ENCODE measurements at places on chromosomes 6 and 20. TPM values are rescaled to one million over a fixed set of nuclear protein-coding genes. Genes with fewer than 3 reads are reported as not detected.

GRCh38 chr6:107667790-107668189 is 156.3 kb downstream of the SCML4 start:
- DNase-seq: no peak

The IL20RA gene
- 10.1 TPM for total RNA-seq

DNA sequence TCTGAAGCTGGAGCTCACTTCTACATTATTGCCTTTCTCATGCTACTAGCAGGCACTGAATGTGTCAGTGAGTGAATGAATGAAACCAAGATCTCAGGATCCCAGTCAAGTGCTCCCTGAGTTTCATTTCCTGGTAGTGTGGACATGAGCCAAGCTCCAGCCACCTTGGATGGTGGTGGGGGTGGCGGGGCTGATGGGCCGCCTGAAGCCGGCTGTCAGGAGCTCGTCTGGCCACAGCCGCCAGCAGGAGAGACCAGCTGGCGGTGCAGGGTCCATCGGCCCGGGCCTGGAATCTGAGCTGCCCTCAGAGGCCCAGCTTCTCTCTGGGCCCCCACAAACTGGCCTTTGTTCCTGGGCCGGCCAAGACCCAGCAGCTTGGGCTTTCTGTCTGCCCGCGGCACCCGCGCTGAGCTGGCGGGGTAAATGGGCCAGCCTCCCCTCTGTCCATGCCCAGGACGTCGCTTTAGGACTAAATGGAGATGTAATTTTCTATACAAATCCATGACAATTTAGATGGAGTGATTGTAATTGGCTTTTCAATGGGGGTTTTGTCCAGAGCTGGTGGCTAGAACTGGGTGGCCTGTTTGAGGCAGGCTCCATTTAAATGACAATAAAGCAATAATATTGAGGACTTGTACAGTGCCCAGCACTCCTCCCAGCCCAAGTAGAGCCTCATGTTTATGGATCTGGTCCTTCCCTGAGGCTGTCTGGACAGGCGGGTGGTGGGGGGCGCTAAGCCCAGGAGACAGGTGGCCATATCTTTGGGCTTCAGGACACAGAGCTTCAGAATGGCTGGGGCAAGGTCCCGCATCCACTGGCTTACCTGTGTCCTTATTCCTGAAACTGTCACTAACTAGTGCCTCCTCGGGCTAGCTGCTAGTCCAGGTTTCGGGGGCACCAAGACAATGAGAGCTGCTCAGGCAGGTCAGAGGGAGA is 43.5 kb downstream of the NOL4L start:
- no peak for DNase-seq

- DNase-seq: no peak
Measured at GRCh38 chr20:20719411-20719810, 7.0 kb upstream of the RALGAPA2 start.

The B3GALT4 gene
- total RNA-seq: 7.5 TPM

- peak; percentile 46 for DNase-seq
Measured at GRCh38 chr20:62010551-62011402, 54.9 kb downstream of the TAF4 start.

DNA sequence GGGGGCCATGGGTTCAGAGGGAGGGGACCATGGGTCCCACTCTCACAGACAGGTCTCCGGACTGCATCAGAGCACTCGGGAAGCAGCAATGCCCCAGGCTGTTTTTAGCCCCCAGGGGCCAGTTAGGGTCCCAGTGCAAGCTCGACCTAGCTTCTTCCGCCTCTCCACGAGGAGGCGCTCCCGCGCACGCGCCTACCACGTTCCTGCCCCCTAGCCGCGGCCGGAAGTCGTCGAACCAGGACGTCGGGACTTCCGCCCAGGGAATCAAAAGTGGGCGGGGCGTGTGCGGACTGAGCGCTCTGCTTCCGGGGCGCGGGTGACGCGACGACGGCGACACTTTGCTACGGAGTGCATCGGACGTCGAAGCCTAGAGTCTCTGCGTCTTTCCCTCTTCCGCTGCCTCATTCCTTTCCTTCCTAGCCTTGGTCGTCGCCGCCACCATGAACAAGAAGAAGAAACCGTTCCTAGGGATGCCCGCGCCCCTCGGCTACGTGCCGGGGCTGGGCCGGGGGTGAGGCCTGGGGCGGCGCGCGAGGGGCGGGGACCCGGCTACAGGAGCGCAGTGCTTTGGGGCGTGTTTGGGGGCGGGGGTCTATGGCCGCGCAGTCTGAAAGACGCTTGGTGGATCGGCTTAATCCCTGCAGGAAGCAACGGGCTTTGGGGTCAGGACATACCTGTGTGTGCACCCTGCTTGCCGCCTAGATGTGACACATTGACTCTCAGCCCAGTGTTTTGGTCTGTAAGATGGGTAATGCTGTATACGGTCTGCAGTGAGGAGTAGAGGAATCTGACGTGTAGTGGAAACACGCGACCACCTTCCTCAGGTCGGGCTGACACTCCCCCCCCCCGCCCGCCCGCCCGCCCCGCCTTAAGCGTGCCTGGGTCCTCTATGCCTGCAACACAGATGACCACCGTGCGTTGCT is at the start of gene PRPF6:
Gene PRPF6, plus strand, starts transcription at position 327 of the 923 bp plus-strand sequence. Its CDS starts 114 bp downstream, at position 441.
- DNase-seq: peak; percentile 94

GRCh38 chr20:1853473-1853872 is 41.7 kb upstream of the SIRPA start:
- no peak for DNase-seq

GRCh38 chr6:4802312-4802935 is 26.2 kb downstream of the CDYL start:
- no peak for DNase-seq

The CCM2L gene
- 7.5 TPM for total RNA-seq

The EPB41L1 gene
- 14.6 TPM for total RNA-seq

- no peak for DNase-seq
Measured at GRCh38 chr20:40524071-40524470, 165.0 kb downstream of the MAFB start.

DNA sequence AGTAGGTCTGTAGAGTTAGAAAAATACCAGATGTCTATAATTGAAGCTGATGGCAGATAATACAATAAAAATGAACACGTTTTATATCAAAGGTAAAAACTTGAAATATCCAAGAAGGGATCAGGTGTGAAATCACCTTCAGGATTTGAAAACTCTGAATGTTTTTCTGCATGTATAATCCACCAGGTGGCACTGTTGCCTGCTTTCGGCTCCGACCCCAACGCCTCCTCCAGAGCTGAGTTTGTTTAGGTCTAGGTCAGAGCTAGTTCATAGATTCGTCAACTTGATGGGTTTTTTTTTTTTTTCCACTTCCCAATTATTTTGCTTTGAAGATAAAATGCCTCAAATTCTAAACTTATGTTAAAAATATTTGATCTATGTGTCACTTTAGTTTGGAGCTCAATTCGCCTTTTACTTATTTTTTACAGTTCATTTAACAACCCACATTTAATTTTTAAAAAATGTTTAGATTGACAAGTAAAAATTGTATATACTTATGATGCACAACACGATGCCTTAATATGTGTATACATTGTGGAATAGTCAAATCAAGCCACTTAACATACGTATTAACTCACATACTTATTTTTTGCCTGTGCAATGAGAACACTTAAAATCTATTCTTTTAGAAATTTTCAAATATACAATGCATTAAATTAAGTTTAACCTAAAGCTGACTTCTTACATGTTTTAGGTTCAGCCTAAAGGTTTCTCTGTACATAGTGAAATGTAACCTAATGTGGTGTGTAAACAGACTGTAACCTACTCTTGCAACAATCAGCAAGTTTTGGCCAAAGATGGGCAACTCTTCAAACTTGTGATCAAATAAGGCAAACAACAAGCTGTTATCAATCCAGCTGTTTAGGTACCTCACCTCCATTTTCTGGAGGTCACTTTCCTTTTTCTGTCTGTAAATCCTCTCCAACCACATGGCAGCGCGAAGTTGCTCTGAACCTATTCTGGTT is 39.4 kb upstream of the ENPP4 start:
- DNase-seq: peak; percentile 30

DNA sequence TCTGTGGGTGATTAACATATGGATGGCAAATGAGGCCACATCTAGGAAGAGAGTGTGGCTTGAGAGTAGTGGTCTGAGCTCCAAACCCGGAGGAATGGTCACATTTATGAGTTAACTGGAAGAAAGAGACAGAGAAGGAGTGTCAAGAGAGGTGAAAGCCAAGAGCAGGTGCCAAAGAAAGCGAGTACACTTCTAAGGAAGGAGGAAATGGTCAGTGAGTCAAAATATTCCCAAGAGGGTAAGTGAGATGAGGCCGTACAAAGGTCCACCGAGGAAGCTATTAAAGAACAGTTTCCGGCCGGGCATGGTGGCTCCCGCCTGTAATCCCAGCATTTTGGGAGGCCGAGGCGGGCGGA is 104.5 kb upstream of the RNF24 start:
- no peak for DNase-seq

DNA sequence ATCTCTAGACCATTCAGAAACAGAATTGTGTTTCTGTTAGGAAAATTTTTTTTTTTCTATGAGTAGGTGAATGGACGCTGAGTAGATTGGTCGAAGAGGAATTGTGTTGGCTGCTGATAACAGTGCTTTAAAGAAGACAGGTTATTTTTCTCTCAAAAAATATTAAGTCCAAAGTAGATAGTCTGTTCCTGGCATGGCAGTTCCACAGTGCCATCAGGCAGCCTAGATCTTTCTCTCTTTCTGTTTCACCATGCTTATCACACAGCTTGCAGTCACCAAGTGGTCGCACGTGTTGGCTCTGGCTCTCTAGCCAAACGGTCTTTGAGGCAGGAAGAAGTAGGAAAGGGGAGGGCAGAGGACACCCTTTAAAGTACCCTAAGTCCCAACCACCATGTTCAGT is 22.4 kb upstream of the SERINC3 start:
- no peak for DNase-seq

The MTHFD1L gene
- total RNA-seq: 3.1 TPM

DNA sequence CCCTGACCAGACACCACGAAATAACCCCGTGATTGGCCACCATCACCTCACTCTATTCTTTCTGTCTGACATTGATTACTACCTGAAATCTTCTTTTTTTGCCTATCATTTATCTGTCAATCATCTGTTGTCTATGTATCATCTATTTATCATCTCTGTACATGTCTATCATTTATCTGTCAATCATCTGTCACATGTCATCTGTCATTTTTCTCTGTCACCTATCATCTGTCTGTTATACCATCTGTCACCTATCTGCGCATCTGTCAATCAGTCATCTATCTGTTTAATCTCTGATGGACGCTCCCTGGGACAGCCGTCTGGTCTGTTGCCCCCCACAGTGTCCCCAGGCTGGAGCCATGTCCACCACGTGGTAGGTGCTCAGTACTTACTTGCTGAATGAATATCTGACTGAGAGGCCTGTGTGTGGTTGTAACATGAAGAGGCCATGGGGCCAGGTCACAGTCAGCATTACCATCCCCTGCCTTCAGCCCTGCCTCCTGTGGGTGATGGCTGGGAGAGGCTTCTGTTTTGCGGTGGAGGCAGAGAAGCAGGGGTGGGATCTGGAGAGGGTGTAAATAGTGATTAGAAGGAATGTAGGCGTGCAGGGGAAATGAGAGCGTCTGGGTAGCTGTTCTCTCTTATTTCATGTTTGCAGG is 302.7 kb downstream of the QKI start:
- DNase-seq: no peak

The TAP2 gene
- total RNA-seq: 22.4 TPM

DNA sequence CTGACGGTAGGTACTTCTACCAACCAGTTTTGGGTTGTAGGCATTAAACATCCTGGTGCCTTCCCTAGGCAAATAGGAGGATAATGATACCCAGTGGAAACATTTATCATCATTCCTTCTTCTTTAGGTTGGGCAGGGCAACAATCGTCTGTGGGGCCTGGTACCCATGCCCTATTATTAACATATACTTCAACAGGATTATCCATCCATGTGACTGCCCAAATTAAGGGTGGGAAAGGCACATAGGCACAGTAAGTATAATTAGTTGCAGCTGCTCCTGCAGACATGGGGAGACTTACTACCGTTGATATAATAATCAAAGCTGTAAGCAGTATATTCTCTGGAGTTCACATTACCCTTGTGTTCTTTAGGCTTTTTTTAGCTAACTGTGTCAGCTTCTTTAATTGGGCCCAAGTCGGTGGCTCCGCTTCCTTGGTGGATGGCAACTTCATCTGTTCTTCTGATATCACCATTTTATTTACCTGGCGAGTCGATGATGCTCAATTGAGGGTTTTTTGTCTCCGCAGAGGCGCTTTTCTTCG is 16.8 kb downstream of the RPL7L1 start:
- DNase-seq: no peak

The FAM83B gene
- total RNA-seq: 0.63 TPM

DNA sequence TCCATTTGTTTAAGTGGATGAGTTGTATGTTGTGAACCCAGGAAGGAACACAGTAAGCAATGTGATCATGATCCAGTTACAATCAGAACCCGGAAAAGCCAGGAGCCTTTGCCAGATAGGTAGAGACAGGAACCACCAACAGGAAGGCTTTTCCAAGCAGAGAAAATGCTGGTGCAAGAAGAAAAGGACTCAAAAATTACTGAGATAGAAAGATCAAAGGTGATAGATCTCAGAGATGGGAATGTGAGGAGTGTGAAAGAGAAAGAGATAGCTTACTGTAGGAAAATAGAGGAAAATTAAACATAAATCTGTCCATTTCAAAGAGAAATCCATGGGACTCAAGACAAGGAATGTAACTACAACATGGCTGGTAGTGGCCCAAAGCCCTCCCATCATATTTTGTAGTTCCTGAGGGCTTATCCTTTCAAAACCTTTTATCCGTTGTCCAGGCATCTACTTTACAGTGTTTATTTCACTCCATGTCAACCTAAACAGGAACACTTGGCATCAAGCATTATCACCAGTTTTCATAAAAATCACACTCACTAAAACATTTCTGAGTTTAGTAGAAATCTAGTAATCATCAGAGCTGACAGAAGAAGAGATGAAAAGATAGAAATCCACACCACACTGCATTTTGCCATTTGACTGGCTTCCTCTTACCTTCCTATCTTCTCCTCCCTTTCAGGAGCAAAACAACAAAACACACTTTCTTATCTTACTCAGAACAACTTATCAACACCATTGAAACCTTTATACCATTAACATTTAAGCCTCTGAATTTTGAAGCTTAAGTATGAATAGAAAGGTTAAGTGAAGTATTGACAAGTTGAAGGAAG is 44.5 kb upstream of the STXBP5 start:
- DNase-seq: no peak

GRCh38 chr6:90271831-90272230 is 24.8 kb downstream of the BACH2 start:
- DNase-seq: no peak

DNA sequence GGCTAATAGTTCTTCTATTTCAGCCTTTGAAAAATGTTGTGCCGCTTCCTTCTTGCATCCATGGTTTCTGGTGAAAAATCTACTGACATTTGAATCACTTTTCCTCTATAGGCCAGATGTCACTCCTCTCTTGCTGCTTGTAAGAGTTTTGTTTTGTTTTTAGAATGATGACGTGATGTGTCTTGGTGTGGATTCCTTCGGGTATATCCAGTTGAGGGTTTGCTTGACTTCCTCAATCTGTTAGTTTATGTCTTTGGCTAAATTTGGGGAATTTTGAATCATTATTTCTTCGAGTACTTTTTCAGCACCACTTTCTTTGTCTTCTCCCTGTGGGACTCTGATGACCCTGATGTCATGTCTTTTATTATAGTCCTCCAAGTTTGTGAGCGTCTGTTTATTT is 175.5 kb downstream of the MYLK4 start:
- DNase-seq: no peak
